ENCODE measurements at places on chromosomes 3 and 15.

DNA sequence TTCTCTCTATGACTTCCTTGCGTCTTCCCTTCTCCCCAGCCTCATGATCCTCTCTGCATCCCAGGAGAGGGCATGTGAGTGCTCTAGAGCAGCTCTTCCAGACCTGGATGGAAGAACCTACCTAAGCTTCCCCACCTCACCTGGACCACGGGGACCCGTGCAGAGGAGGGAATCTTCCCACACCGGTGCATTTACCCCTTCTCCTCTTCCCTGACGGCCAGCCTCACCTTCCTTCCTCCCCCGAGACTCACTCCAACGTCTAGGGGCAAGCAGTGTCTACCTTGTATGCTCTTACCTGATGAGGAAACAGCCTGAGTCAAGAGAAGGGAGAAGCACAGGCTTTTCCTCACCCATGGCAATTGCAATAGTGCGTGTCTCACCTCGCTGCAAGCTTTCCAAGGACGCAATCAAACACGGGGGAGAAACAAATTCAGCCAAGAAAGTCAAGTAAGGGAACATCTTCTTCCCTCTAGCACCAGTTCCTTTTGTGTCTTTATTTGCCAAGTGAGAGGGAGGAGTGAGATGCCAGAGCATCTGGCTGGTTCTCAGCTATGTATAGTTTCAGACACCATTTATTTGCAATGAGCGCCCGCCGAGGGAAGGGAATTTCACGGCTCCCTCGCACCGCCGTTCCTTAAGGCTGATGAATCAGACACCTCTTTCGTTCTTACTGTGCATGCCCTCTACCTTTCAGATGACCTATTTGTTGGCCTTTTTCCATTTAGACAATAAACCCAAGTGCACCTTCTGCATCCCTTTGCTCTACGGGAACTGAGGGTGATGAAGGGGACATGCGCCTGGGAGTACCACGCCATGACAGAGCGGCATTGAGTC lies 1.8 kb upstream of the CCR9 start:
- DNase-seq: no peak

DNA sequence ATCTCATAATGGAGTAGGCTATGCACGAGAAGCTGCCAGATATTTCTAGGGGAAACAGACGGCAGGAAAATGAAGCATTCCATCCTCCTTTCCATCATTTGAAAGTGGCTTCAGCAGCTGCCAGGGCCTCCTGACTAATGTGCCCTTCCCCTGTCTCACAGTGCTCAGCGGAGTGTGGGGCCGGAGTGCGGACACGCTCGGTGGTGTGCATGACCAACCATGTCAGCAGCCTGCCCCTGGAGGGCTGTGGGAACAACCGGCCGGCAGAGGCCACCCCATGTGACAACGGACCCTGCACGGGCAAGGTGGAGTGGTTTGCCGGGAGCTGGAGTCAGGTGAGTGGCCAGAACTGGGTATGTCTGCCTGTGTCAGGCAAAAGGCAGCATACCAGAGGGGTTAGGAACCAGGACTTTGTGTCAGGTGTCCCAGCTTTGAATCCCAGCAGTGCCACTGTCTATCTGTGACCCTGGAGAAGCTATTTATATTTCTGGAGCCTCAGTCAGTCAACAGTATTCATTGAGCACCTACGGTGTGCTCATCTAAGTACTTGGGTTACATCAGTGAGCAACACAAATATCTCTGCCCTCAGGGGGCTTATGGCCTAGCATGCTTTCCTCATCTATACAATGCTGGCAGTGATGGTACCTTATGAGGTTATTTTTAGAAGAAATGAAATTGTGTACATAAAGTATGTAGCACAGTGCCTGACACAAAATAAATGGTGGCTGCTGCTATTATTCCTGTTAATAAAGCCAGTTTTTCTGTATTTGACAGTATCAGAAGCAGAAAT lies 52.4 kb upstream of the NR2E3 start:
- no peak for DNase-seq

- no peak for DNase-seq
These were observed 97.7 kb downstream of the RPL39L start for GRCh38 chr3:187041362-187042307.

DNA sequence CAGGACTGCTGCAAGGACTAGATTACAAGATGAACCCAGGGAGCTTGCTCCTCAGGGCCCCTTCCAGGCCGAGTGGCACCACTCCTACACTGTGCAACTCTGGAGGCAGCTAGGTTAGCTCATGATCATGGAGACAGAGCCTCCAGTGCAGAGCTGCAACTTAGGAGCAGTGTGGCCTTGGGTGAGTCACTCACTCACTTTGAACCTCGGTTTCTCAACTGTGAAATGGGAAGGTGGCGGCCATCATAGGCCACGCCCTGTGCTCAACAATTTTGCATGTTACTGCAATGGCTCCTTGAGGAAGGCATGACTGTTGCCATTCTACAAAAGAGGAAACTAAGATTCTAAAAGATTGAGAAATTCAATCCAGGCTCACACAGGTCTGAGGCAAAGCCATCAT lies 11.2 kb upstream of the CXCR6 start:
- no peak for DNase-seq

GRCh38 chr3:195566797-195567196 lies 16.9 kb downstream of the APOD start:
- no peak for DNase-seq

DNA sequence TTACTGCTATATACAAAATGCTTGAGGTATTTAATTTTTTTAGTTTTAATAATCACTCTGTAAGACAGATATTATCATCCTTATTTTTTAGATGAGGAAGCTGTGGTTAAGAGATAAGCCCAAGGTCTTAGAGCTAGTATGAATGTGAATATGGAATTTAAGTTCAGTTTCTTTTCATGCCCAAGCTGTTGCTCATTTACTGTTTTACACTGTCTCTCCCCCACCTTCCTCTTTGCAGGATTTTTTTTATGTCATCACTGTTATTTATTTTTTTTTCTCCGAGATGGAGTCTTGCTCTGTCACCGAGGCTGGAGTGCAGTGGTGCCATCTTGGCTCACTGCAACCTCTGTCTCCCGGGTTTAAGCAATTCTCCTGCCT lies 22.5 kb downstream of the MAP2K5 start:
- no peak for DNase-seq

- no peak for DNase-seq
These were observed 103.5 kb downstream of the FAIM start for GRCh38 chr3:138712086-138712485.

DNA sequence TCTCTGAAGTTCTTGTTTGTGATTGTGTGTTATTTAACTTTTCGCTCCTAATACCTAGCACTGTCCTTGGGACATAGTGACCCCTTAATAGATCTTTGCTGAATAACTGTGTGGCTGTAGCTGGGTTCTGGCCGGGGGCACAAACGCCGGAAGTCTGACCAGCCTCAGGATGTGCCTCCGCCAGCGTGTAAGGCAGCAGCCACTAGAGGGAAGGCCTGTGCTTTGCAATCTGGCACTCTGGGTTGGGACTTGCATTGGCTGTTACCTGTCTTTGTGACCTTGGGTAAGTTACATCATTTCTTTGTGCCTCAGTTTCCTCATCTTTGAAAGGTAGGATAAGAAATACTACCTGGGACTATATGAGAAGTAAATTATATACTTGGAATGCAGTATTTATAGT lies 158.7 kb downstream of the GHSR start:
- DNase-seq: no peak

- no peak for DNase-seq
These were observed 86.2 kb downstream of the MITF start for GRCh38 chr3:69825446-69825845.

- DNase-seq: peak; percentile 90
These were observed 95.2 kb upstream of the UBE2E1 start for GRCh38 chr3:23710555-23710954.

GRCh38 chr3:110123946-110124345 lies 786.6 kb upstream of the DPPA4 start:
- DNase-seq: no peak

- DNase-seq: no peak
These were observed 152.5 kb upstream of the NPHP3 start for GRCh38 chr3:132874701-132875100.

DNA sequence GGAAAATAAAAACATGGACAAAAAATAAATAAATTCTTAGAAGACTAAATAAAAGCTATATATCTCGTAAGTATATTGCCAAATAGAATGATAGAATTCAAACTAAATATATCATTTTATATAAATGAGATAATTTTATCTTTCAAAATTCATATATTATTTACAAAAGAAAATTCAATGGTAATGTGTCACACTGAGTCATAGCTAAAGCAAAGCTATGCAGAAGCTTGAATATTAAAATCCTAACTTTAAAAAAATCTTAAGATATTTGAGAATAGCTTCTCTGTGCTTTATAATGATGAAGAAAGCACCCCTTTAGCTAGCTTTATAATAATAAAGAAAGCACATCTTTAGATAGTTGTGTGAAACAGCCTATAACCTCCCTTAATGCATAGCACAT lies 1010.8 kb downstream of the OTOL1 start:
- DNase-seq: peak; percentile 54

DNA sequence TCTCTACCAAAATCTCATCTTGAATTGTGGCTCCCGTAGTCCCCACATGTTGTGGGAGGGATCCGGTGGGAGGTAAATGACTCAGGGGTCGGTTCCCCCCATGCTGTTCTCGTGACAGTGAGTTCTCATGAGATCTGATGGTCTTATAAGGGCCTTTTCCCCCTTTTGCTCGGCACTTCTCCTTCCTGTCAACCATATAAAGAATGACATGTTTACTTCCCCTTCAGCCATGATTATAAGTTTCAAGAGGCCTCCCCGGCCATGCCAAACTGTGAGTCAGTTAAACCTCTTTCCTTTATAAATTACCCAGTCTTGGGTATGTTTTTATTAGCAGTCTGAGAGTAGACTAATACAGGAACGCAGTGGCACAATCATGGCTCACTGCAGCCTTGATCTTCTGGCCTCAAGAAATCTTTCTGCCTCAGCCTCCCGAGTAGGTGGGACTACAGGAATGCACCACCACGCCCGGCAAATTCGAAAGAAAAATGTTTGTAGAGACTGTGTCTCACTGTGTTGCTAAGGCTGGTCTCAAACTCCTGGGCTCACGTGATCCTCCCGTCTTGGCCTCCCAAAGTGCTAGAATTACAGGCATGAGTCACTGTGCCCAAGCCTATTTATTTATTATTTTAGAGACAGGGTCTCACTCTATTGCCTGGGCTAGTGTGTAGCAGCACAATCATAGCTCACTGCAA lies 101.0 kb downstream of the ATP10A start:
- peak; percentile 6 for DNase-seq

DNA sequence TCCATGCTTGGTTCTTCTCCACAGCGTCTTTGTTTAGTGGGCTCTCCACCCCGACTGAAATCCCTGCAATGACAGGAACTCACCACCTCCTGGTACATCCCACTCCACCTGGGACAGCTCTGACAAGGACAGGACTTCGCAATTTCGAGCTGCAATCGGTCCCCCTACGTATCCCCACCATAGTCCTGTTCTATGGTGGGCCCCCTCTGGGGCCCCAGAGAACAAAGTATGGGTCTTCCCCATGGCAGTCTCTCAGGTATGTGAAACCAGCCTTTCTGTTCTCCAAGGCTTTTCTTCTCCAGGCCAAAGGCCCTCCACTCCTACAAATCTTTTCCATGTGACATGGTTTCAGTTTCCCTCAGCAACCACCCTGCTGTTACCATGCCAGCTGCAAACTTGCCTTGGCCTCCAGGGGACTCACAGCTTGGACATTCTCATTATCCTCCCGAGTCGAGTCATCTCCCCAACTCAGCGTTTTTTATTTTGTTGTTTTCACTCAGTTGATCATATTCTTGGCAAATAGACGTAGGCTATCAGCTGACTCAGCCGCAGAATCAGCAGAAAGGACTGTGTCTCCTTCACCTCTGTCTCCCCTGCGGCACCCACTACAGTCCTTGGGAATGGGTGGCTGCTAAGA lies 233.3 kb downstream of the OPA1 start:
- DNase-seq: no peak

DNA sequence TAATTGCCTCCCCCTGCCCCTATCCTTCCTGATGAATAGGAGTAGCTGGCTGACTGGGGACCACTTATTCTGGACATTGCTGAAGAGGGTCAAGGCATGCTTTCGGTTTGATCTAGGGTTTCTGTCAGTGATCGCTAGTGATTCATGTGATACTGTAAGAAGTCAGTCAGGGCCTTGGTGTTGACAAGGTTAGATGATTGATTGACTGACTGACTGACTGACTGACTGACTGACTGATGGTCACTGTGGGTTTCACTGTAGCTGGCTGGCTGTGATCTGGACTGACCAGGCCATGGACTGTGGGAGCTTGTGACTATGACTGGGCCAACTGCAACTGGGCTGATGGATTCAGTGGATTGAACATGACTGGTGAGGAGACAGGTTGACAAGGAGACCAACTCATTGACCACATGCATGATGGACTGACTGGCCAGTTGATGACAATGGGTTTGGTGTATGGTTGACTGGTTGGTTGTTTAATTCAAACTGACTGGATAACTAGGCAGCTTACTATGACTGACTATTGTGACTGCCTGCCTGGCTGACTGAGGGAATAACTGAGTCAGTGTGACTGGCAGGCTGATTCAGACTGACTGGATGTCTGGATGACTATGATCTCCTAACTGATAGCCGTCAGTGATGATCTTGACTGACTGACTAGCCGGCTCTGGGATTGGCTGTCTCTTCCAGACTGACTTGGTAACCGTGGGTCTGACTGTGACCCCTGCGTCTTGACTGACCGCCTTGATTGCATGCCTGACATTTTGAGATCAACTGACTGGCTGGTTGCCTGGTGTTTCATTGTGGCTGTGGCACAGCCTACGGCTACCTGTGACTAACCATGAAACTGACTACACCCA lies 509.9 kb downstream of the SHQ1 start:
- peak; percentile 55 for DNase-seq

DNA sequence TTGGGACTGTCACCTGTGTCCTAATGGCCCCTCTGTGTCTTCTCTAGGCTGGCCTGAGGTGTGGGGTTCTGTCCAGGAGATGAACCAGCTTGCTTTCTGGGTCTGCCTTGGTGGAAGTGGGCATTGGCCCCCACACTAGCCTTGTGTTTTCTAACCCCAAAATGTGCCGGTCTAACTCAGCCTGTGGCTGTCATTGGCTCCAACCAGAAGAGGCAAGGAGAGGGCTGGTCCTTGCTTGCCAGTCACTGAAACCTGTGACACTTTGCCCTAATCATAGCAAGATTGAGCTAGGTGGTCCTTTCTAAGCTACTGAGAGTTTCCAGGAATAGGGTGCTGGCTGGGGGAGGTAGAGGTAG lies 2.2 kb downstream of the C15orf39 start:
- DNase-seq: no peak
